ENCODE measurements at places on chromosomes 12 and 14.

DNA sequence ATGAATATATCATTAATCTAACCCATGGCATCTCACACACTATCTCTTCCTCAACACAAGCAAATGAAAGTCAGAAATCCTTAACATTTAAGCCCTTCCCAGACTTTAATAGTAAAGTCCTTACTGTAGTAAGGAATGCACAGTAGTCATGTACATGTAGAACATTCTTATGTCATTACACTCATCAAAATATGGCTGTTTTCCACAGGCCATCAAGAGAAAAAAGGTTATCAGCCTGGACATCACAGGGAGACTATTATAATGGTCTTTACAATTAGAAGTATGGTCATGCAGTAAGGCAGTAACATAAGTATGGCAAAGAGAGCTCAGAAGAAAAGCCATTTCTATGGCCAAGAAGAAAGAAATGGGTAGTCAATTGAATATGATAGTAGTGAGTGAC lies 121.2 kb downstream of the SLC6A15 start:
- DNase-seq = no peak

- peak; percentile 67 for DNase-seq
These were observed at the start of gene BIN2 for GRCh38 chr12:51323966-51324895. BIN2 (minus strand) TSS chr12:51324174; CDS start chr12:51324102, 72 bp downstream.

DNA sequence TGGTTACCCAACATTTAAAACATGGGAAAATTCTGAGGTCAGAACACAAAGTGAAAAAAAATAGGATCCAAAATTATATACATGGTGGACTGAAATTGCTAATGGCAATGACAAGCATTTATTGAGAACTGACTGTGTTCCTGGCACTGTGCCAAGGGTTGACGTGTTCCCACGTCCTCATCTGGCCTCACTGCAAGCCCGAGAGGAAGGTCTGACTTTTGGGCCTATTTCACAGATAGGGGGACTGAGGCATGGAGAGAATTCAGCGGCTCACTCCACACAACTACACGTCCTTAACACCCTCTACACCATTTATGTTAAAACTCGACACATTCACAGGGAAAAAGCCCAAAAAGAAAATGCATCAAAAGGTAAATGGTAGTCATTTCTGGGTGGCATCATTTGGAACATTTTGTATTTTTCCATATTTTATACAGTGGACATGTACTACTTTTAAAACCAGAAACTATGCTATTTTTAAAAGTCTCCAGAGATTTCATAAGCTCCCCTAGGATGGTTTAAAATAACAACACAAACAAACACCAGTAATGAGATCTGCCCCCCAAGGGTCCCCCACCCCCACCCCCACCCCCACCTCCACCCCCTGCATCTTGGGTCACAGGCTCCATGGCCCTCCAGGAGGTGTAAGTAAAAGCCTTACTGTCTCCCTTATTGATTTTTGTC lies 27.7 kb downstream of the CLMN start:
- no peak for DNase-seq

GRCh38 chr12:20055856-20056255 lies 312.5 kb upstream of the PDE3A start:
- DNase-seq = no peak

GRCh38 chr12:104304261-104305009 lies 896 bp downstream of the EID3 start:
- DNase-seq = no peak

DNA sequence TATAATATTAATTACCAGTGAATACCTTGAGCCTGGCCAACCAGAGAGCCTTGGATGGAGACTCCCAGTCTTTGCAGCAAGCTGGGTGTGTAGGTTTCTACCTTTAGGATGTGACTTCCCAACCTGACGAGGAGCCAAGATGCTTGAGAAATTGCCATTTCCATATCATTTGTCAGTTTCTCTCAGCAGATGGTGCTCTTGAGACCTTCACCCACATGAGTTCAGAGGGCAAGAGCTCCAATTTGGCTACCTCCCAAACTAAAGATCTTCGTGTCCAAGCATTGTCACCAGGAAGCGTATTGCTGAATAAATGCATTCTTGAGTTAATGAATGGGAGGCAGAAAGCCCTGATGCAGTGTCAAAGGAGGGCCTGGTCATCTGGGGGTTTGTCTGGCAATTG lies 106.4 kb upstream of the TBX5 start:
- no peak for DNase-seq

Measured in CD4-positive, alpha-beta T cell treated with Interleukin-15 for 4 hours (primary cell).